ENCODE measurements at places on chromosomes 6 and 20.

DNA sequence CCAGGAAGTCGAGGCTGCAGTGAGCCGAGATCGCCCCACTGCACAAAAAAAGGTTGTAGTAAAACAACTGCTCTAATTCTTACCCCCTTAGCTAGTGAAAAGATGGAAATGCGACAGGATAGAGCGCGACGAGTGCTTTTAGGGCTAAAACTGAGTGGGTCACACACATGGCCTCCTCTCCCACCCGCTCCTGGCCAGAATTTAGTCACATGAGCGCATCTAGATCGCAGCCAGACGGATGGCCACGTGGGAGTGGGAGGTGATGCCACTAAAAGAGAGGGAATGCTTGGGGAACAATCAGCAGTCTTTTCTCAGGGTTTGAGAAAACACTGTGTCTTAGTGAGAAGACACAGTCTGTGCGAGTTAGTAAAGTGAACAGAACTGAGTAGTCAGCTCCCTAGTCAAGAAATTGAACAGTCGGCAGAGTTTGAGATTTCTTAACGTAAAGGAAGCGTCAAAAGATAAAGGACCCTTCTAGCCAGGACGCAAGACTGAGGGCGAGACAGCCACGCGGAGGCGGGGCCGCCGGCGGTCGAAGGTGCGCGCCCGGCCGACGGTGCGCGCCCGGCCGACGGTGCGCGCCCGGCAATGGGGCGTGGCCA is 664 bp upstream of the ACTR5 start:
- DNase-seq: no peak

GRCh38 chr6:80767808-80768207 is 661.3 kb downstream of the BCKDHB start:
- DNase-seq: no peak

DNA sequence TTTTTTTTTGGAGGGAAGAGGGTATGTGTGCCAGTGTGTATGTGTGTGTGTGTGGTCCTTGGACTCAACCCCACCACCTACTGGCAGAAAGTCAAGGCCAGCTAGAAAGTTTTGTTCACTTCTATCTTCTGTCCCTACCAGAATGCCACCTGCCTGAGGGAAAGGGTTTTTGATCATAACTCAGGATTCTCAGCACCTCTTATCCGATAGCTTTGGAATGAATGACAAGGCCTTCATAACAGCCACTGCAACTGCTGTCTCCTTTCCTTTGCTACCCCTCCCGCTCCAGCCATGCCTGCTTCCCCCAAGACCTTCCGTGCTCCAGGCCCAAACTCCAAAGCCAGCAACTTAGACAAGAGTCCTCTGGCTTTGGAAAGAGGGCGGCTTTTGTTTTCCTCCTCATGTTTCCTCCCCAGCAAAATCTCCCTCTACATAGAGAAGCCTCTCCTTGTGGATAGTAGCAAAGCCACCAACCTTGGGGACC is 18.7 kb downstream of the BTN3A1 start:
- DNase-seq: peak; percentile 23

DNA sequence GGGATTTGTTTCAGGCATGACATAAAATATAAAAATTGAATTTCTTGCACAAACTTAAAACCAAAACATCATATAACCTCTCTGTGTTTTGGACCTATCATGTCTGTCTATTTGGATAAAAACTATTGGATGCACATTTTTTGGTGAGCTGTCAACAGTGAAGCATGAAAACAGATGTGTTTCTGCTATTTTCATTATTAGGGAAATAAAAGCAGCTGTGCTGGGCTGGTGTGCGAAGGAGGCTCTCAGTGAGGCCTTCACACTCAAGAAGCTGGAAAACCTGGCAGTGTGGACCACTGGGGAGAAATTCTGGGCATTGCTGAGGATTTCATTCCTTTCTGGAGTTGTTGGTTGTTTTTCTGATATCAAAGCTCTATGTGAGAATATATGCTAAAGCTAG is 395.3 kb downstream of the GJA1 start:
- DNase-seq: no peak

GRCh38 chr6:108689272-108690161 is 128.8 kb downstream of the FOXO3 start:
- DNase-seq: no peak

DNA sequence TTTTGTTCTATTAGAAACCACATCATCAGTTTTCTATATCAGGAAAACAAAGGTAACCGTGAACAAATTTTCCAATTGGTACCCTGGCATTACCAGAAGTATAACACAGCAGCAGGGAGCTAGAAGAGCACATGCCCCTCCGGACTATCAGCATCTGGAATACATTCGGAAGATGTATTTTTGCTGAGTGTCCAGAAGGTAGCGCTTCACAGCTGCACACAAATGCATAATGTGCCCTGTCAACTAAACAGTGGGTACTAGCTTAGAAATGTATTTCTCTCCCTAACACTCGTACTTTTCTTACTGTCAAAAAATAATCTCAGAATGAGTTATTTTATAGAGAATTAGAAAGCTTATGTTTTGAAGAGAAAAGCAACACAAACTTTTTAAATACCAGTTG is 77.6 kb downstream of the HUS1B start:
- no peak for DNase-seq

DNA sequence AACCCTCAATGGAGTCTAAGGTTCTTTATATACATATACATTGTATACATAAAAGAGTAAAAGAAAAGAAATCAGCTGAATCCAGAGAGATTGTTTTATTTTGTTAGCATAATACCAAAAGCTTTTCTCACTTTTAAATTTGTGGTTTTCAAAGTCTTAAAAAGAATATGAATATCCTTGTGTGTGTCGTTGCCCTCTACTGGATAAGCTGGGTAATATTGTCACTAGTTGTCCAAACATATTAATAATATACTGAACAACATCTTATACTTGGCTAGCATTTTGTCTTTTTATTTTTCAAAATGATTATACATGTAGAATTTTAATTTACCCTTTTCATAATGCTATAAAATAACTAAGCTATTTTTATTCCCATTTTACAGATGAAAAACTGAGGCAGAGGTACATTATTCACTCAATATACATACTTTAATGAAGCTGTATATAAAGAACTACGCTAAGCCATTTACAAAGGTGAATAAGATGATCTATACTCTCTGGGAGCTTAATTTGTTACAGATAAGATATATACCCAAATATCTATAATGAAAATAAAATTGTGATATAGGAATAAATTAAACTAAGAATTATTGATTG is 531.7 kb downstream of the TFAP2B start:
- DNase-seq: no peak

- no peak for DNase-seq
These were observed 337.7 kb downstream of the TPBG start for GRCh38 chr6:82701341-82701740.

- no peak for DNase-seq
These were observed 10.5 kb downstream of the SNAI1 start for GRCh38 chr20:49993301-49993751.

- DNase-seq: no peak
These were observed 100.0 kb upstream of the CITED2 start for GRCh38 chr6:139474145-139475108.

DNA sequence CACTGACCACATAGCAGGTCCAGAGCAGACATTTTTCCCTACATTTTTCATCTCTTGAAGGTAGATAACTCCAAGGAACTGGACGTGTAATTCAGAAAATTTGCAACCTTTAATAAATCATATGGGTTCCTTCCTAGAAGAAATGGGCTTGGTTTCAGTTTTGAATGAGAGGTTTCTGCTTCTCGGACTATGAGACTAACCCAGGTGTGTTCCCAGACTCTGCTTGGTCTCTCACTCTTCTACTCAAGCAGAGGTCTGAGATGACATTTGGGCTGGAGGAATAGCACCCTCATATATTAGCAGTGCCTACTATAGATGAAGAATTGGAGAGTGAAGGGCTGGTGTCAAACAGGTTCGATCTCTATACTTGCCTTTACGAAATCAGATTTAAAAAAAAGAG is 231.2 kb downstream of the DOK5 start:
- no peak for DNase-seq

DNA sequence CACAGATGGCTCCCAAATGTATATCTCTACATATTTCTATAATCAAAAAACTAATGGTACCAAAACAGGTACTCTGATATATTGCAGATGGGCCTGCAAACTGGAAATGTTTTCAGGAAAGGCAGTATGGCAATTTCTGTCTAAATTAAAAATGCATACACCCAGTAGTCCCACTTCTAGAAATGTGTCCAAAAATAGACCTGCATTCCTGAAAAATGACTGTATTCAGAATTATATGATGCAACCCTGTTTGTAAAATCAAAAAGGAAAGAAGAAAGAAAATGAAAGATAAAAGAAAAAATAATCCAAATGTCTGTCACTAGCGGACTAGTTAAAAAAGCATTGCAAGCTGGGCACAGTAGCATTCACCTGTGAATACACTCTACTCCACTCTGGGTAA is 12.9 kb upstream of the MICB start:
- no peak for DNase-seq

- no peak for DNase-seq
These were observed 58.7 kb downstream of the MAP3K4 start for GRCh38 chr6:161050134-161050765.

DNA sequence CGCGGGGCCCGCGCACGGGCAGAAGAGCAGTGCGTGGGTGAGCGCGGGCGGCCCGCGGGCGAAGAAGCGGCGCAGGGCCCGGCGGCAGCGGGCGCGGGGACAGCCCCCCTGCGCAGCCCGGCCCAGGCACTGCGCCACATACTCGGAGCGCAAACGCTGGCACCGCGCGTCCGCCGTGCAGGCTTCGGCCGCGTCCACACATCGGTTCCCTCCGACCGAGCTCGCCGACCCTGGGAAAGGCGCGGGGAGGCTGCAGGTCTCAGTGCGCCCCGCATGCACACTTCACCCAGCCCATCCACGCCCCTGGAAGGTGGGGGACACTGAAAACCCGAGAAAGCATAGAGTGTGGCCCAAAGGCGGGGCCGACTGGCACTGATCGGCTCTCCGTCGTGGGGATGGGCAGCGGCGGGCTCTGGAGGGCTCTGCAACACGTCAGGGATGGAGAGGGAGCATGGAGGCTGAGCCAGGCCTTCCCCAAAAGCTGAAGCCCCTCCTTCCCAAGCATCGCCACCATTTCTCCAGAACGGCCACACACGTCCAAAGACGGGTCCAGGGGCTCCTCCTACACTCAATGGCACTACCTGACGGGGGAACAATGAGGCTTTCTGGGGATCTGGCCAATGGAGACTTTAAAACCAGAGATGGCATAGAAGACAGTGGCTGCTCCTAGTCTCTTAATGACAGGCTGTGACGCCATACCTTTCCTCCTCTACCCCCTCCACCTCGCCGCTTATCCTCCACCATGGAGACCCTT is 2.0 kb downstream of the GFRA4 start:
- no peak for DNase-seq

DNA sequence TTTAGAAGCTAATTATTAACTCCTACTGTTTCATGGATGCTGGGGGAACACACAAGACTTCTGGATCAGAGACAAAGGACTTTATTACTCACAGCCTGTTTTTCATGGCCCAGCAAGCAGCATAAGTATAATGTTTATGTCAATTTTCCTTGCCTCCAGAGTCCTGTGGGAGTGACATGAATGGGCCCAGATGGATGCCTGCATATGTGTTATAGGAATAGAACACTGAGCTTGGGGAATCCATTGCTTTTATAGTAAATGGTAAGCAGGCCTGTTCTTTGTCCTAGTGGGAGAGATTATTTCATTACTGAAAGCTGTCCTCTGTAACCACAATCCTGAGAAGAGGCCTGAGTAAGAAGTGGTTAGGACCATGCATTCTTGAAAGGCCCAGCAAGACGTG is 25.6 kb downstream of the BLTP3A start:
- DNase-seq: no peak

- DNase-seq: no peak
These were observed 15.6 kb downstream of the BTN2A1 start for GRCh38 chr6:26473429-26473757.

DNA sequence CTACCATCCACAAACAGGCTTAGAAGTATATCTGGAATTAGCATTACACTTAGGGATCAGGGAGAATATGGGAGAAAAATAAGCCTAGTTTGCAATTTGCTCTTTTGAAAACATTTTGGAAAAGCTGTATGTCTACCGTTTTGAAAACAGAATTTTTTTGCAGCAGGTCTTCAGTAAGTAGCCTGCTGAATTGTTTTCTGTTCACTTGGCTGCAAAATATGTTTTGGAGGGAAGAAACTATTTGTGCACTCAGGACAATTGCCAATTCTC is 39.6 kb downstream of the ILRUN start:
- DNase-seq: no peak

DNA sequence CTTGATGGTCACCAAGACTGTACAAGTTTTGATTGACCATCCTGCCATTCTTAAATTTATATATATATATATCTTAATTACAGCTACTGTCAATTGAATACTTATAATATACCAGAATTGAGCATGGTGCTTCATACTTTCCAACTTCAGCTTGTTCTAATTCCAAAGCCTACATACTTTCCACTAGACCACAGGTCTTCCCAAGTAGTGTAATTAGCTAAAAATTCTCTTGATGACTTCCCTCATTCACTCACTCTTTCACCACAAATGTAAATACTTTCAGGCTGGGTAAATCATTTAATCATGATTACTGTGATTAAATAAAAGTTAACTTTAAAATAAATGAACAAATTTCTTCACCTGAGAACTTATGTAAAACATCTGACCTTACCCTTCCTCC is 3.4 kb downstream of the ASF1A start:
- no peak for DNase-seq

DNA sequence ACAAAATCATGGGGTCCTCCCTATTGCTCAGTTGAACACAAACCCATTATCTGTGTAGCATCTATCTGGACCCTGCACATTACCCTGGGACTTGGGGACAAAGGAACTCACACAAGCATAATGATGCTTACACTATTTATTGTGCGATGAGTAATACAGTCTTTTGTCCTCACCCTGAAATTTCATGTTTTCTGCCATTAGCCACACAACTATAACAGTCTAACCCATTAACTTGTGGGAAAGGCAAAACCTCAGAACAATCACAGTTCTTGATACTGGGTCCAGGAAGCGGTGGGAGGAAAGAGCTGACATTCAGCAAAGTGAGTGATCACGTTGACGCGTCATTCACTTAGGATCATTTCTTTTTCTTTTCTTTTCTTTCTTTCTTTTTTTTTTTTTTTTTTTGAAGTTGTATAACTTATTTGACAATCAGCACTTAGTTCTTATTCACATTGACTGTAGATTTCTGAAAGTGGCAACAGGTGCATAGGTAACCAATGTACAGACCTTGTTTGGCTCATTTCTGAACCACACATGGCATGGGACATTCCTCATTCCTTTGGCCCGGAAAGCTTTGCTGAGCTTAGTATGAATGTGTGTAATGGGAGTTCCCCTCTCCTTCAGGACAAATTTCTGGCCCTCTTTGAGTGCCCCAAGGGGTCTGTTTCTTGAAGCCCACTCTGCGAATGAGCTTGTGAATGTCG is 94.8 kb upstream of the CNKSR3 start:
- no peak for DNase-seq

GRCh38 chr20:31593221-31594001 is 11.7 kb upstream of the ID1 start:
- DNase-seq: no peak

DNA sequence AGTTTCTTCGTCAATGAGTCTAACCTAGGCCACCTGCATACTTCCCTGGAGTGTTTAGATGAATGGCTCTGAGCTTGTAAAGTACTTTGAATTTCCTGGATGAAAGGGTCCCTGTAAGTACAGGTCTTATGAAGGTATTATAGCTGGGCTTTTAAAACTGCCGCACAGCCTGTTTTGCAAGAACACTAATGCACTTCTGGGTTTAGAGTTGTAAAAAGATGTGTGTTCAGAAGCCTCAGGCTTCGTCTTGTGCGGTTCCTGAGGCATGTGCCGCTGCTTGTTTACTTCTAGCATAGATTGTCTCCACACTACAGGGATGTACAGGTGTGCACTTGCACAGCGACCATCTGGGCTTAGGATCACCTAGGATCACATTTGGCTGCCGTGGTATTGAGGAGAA is 324.5 kb downstream of the SOX4 start:
- no peak for DNase-seq
